ENCODE measurements at places on chromosomes 4 and X. TPM values are rescaled to one million over a fixed set of nuclear protein-coding genes. Genes with fewer than 3 reads are reported as not detected.

Gene GPR119
- not detected for total RNA-seq

- no peak overlapping the region for H3K4me3 ChIP-seq
- no peaks in the 10 kb centered on the region for H3K27me3 ChIP-seq
- DNase-seq, result no peak
- no peaks in the 10 kb centered on the region for H3K4me1 ChIP-seq
- no peak overlapping the region for H3K27ac ChIP-seq
Measured at GRCh38 chrX:39398963-39399261, 597.7 kb downstream of the MID1IP1 start.

DNA sequence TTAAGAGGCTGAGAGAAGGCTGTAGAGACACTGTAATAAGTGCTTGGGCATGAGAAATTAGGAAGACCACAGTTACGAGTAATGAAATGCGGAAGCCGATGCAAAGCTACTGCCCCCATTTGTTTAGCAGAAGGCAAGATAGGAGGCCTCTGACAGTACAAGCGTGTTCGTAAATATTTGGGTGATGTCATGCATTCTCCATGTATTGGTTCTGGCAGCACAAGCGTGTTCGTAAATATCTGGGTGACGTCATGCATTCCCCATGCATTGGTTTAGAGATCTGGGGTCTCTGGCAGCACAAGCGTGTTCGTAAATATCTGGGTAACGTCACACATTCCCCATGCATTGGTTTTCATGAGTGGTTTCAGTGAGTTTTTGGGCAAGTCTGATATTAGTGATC lies 661.5 kb upstream of the FRG1 start:
- H3K27me3 ChIP-seq, result no peaks in the 10 kb centered on the region
- H3K4me1 ChIP-seq, result no peaks in the 10 kb centered on the region
- no peaks in the 10 kb centered on the region for H3K36me3 ChIP-seq

GRCh38 chr4:97845758-97846157 lies 297.5 kb downstream of the STPG2 start:
- H3K27me3 ChIP-seq, result no peaks in the 10 kb centered on the region
- DNase-seq, result no peak
- H3K27ac ChIP-seq, result no peak overlapping the region
- H3K36me3 ChIP-seq, result no peaks in the 10 kb centered on the region
- H3K4me3 ChIP-seq, result no peak overlapping the region
- H3K4me1 ChIP-seq, result no peaks in the 10 kb centered on the region

GRCh38 chr4:52212702-52213101 lies 161.6 kb downstream of the SPATA18 start:
- DNase-seq, result no peak
- no peak overlapping the region for H3K4me3 ChIP-seq

- no peak overlapping the region for H3K27ac ChIP-seq
- no peaks in the 10 kb centered on the region for H3K27me3 ChIP-seq
- H3K4me1 ChIP-seq, result no peaks in the 10 kb centered on the region
Measured at GRCh38 chrX:152137771-152138387, 498 bp downstream of the MAGEA10 start.

GRCh38 chr4:21596521-21596920 lies 352.1 kb downstream of the KCNIP4 start:
- no peak for DNase-seq
- H3K36me3 ChIP-seq, result no peaks in the 10 kb centered on the region
- H3K27ac ChIP-seq, result no peak overlapping the region
- no peak overlapping the region for H3K4me3 ChIP-seq

GRCh38 chrX:133676344-133677122 lies 261.2 kb upstream of the GPC4 start:
- no peaks in the 10 kb centered on the region for H3K36me3 ChIP-seq
- DNase-seq, result no peak
- no peak overlapping the region for H3K4me3 ChIP-seq
- peaks cover 2% of the 10 kb centered on the region for H3K4me1 ChIP-seq

Measured in activated CD4-positive, alpha-beta memory T cell treated with anti-CD3 and anti-CD28 coated beads, Interleukin-2, amount 10 ng/mL, durations not matched to agents 7 days and 5 days (primary cell).